ENCODE measurements at places on chromosomes 12 and 14. TPM values are rescaled to one million over a fixed set of nuclear protein-coding genes. Genes with fewer than 3 reads are reported as not detected.

Gene GPR132
- polyA plus RNA-seq, result not detected

Gene ANKRD33
- polyA plus RNA-seq, result not detected

Gene CNTN1
- polyA plus RNA-seq, result 0.13 TPM

Gene LPAR5
- polyA plus RNA-seq, result 0.03 TPM

Gene TEX22
- 0.26 TPM for polyA plus RNA-seq

Gene ARG2
- polyA plus RNA-seq, result 2.6 TPM

Gene ZBTB39
- polyA plus RNA-seq, result 3.7 TPM

Gene MYH6
- not detected for polyA plus RNA-seq

Gene SMAGP
- polyA plus RNA-seq, result 26.3 TPM

Gene SYNDIG1L
- polyA plus RNA-seq, result not detected

Measured in SK-N-SH (cell line).